ENCODE measurements at places on chromosomes 5 and 9.

GRCh38 chr9:1938675-1939170 lies 76.4 kb upstream of the SMARCA2 start:
- DNase-seq = no peak

- DNase-seq = no peak
These were observed 65.9 kb downstream of the DAB2IP start for GRCh38 chr9:121717141-121717991.

DNA sequence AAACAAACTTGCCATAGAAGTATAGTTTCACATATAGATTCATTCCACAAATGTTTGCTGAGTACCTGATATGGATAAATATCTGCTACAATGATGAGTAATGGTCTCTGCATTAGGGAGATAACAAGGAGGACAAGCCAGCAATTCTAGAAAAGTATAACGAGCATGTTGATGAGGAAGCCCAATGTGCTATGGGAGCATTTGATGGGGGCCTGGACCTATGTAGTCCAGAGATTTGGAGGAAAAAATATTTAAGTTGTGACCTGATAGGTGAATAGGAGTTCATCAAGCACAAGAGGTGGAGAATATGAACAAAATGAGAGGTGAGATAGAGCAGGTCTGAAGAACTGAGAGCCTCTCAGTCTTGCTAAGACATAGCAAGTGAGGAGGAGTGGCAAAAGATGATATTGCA lies 14.4 kb upstream of the TMEM245 start:
- no peak for DNase-seq

DNA sequence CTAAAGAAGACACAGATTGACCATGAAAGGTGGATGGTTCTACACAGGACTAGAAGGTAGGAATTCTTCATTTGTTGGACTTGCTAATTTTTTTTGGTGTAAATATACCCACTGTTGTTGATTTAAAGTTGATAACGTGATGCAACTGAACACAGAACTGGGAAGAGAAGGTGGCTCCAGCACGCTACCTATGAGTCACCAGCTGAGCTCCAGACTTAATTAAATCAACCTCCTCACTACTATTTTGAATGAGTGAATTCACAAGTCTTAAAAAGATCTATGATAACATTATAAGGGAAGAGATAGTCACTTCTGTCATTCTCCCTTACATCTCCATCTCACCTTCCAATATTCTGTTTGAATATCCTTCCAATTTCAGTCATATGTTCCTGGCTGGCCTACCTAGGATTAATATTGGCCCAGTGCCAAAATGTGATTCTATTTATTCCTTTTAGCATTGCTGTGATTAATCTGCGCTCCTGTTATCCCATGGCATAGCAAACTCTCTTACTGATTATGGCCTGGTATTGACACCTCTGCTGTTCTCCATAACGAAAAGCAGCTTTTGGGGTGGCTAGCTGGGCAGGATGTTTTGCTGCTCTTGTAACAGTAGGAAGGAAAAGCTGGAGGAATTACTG lies 135.9 kb upstream of the CCDC152 start:
- DNase-seq = no peak

DNA sequence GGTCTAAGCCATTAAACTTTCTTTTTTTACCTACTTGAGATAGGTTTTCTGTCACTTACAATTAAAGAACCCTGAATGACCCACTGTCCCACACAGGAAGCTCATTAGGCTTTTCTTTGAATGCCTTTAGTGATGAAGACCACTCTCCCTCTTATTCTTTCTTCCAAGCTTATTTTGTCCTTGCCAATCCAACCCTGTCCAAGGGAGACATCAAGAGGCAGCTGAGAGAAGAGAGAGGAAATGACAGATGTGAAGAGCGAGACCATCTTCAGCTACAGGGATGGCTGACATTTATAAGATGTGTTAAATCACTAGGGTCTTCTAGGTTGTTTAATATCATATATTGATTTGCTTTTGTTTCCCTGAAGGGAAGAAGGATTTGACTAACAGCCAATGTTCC lies 133.5 kb downstream of the FAM114A2 start:
- DNase-seq = no peak

DNA sequence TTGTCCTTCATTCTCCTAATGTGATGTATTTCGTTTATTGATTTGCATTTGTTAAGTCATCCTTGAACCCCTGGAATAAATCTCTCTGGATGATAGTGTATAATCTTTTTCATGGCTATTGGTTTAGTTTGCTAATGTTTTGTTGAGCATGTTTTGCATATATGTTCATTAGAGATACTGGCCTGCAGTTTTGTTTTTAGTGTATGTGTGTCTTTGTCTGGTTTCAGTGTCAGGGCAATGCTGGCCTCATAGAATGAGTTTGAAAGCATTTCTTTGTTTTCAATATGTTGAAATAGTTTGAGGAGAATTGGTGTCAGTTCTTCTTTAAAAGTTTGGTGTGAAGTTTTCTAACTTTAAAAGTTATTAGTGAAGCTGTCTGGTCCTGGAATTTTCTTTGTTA lies 149.6 kb upstream of the ATP10B start:
- no peak for DNase-seq

DNA sequence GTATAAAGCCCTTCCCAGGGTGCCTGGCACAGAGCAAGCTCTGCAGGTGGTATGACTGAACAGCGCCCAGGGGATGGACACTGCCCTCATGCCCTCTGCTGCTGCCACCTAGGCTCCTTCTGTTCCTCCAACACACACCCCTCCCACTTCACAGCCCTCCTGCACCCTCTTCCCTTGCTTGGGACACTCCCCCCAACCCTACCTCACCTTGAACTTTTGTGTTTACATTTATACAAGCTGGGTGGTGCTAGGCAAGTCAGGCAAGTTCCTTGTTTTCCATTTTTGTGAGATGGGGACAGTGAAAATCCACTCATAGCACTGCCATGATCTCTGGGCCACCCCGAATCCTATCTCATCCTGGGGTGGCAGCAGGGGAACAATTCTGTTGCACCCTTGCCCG lies 18.8 kb upstream of the CORO2A start:
- DNase-seq = no peak

DNA sequence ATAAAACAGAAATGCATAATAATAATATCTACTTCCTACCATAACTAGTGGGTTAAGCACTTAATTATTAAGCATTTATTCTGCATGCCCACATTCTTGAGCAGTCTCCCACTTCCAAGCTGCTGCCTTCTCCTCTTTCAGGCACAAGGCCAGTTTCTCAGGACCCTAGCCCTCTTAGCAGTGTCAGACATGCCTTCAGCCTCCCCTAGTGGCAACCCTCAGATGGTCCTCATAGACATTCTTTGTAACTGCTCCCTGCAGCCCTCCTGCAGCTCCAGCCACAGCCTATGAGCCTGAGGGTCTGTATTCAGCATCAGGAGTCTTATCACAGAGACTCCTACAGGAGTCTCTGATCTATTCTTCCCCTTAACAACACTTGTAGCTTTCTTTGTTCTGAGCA lies 3.9 kb downstream of the IL9 start:
- DNase-seq = no peak

GRCh38 chr5:170434966-170435605 lies 45.9 kb upstream of the KCNMB1 start:
- DNase-seq = no peak

DNA sequence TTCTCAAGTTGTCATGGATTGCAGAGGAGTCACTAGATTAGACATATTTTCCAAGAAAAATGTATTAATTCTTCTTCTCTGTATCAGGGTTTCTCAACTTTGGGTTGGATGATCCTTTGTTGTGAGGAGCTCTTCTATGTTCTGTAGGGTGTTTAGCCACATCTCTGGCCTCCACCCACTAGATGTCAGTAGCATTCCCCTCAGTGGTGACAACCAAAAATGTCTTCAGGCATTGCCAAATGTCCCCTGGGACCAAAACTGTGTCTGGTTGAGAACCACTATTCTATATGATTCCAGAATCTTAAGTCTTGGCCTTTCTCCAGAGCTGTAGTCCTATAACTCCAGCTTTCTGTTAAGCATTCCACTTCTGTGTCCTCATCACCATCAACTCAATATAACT lies 220.9 kb downstream of the KIAA0825 start:
- no peak for DNase-seq

GRCh38 chr9:94112716-94113465 lies 28.6 kb downstream of the PTPDC1 start:
- DNase-seq = no peak

GRCh38 chr5:86526811-86527348 lies 90.9 kb upstream of the COX7C start:
- no peak for DNase-seq

GRCh38 chr5:160166069-160166972 lies 47.1 kb upstream of the PWWP2A start:
- DNase-seq = no peak

DNA sequence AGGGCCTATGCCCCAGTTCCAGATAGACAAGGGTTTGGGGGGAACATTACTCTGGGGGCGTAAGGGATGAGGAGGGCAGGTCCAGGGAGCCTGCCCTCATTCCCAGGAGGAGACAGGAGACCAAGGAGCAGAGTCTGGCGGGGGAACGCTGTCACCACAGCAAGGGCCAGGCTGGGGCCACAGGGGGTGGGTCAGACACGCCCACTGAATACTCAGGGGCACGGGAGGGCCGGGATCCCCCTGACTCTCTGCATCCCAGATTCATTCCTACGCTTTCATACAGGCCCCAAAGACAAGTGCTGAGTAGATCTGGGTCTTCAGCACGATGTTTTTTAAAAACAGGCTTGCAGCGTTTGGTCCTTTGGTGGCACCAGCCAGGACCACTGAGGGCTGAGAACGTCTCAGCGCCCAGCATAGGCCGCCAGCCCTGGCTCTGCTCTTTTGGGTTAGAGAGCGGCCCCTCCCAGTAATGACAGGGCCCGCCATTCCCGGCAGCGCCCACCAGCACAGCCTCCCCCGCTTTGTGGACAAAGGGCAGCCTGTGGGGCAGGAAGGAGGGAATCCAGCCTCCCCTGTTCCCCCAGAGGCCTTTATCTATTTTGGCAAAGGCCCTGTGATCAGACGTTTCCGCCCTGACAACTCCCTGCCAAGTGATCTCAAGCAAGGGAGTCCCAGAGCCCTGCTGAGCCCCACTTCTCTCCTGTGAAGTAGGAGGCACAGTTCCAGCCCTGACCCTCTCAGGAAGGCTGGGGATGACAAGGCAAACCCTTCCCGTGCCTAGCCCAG lies 24.9 kb downstream of the NEK6 start:
- DNase-seq = no peak

DNA sequence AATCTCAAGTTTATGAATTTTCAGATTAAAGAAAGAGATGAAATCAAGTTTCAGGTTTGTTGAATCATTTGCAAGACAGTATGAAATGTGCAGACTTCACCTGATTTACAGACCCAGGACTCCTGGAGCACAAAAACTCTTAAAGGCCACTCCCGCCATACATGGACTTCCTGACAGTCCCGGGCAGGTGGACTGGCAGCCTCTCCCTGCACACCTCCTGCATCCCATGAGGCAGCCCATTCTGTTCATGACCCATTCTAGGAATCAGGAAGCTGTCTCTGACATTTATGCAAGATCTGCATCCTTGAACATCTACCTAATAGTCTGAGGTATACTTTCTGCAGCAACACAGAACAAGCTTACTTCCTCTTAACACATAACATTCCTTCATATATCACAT lies 5.9 kb downstream of the DDX31 start:
- no peak for DNase-seq

DNA sequence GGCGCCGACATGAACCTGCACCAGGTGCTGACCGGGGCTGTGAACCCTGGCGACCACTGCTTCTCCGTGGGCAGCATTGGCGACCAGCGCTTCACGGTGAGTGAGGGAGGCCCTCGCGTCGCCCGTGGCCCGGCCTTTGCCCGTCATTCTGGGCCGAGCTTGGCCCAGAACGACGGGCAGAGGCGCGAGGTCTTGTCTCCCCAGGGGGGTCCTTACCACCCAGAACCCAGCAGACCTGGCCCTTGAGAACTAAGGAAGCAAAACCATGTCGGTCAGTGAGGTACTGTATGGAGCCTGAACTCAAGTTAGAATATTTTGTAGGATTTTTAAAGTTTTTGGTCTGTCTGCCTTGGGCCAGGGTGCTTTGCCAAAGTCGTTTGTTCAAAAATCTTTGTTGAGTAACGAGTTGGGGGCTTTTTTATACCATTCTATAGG lies 691 bp downstream of the DMXL1 start:
- DNase-seq = no peak

DNA sequence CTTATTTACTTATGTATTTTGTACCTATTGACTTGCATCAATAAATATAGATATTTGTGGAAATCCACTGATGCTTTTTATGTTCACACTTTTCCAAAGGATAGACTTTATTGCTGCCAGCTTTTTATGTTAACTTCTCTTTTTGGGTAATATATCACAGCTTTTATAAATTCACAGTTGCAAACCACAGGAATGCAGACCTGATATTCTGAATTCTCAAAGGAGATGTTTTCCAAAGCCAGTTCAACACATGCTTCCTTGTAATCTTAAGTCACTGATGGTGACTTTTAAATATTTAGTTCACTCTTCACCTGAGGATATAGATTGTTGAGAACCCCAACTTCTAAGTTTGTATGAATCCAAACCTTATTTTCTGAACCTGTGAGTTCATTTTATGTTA lies 223.4 kb upstream of the PRR16 start:
- DNase-seq = no peak

- DNase-seq = no peak
These were observed 147.4 kb upstream of the NFIL3 start for GRCh38 chr9:91571036-91571435.

DNA sequence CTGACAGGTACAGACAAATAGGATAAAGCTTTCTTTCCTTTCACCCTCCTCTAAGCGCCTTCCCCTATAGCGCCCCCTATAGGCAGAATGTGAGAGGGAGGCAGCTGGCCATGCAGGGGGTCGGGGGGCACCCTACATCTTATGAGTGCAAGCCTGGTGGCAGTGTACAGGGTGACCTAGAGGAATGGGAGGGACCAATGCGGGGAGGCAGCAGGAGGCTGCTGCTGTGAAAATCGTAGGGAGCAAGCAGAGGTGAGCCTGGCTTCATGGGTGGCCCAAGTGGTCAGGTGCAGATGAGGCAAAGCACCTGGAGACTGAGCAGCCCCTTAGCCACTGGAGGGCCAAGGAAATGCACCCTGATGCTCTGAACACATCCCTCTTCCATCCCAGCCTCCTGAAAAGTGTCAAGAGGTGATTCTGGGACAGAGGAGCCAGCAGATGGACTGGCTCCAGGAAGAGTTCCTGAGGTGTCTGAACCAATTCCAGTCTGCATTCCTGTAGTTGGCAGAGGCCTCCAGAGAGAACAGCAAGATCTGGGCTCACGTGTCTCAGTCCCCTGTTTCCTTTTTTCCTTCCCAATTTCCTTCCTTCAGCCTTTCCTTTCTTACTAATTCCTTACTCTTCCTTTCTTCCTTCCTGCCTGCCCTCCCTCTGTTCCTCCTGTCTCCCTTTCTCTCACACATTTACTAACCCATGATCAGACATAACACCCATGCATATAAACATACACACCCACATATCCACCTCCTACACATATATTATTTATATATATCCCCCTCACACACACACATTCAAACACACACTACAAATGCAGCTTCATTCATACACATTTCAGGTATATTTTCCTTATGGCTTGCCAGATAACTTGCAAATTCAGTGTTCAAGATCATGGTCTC lies 32.8 kb upstream of the GALNT10 start:
- DNase-seq = no peak

DNA sequence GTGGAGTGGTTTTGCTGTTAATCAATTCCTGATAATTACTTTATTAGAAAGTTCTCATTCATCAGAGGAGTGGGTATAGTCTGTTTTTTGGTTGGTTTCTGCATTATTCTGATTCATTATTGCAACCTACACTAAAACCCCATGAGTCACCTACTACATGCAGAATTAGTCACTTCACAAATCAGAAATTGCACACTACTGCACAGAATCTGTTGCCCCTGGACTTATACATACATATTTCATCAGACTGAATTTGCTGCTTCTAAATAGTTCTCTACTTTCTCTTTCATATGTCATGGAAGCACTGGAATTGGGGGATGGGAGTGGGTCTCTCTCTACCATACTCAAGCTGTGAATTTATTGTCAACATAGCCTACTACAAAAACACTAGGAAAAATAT lies 585.1 kb downstream of the DNAH5 start:
- DNase-seq = peak; percentile 42

Measured in non-pigmented ciliary epithelial cell (primary cell).